ENCODE measurements at places on chromosomes 11 and 22.

DNA sequence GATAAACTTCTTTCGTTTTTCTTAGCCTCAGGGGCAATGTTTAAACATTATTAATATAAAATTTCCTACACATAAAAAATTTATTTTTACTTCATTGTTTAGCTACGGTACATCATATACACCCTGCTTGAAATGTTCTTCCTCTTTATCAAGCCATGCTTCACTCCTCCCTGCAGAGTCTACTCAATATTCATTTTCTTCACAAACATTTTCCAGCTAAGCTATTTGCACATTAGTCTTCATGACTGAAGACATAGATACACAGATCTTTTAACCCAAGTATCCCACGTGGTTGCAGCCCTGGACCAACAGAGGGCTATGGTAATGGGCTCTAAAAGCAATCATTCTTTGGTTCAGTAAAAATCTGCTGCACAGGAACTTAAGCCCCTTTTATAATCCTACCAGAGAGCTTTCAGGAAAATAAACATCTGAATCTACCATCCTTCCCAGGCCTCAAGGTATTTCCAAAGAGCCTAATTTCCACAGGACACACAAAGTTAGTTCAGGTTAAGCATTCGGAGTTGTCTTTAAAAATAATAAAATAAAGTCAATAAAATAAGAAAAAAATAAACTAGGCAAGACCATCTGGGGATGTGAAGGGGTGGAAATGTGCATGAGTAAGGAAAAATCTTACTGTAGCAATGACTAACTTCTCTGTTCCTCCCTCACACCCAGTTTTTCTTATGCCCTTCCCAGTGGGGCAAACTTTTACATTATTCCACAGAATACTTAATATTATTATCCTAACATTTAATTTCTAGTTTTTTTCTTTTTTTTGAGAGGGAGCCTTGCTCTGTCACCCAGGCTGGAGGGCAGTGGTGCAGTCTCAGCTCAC lies 21.6 kb upstream of the OR6X1 start:
- no peak for DNase-seq

DNA sequence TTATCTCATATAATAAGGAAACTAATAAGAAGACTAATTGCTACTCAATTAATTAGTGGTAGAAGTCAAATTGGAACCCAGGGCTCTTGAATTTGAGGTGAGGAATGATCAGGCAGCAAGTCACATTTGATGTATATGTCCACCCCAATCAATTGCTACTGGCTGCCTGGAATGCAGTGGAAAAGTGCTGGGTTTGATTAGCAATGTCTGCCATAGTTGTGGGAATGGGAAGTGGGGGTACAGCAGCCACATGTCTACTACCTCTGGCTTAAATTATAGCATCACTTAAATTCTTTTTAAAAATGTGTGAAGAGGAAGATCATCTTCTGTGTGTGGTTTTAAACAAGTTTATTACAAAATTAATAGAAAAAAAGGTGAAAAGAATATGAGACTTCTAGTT lies 50.8 kb upstream of the NAV2 start:
- DNase-seq = no peak

DNA sequence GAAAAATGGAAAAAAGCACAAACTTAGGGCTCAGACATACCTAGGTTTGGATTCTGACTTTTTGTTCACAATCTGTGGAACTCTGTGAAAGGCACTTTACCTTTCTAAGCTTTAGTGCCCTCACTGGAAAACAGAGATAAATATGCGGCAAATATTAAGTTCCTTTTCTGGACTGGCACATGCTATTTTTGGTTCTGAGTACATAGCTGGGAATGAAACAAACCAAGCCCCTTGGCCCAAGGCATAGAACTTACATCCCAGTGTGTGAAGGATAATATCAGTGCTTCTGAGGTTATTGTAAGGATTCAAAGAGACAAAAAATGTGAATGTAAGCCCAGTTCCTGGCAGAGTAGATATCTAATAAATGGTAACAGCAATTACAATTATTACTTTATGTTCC lies 227.5 kb downstream of the ADAMTS15 start:
- no peak for DNase-seq

DNA sequence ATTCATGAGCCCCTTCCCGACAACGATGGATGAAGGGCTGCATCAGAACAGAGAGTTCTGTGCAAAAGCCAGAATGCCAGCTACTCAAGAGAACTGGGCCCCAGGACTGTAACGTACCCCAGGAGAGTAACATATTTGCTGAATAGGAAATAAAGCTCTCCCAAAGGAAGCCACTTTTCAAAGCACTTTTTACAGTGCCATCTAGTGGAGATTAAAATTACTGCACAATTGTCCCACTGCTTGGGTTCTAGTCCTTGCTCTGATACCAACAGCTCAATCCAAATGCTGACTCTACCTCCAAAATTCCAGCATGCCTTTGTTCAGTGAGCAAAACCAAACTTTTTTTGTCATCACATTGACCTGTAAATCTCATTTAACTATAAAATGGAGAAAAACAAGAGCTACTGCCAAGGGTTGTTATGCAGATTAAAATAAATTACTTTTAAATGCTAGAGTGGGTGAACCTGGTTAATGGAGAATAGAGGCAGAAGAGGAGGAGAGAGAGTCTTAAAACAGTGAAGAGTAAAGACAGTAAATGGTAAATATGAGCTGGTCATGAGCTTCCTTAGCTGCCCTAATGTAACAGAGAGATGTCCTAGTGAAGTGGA lies 87.6 kb upstream of the FSHB start:
- no peak for DNase-seq

DNA sequence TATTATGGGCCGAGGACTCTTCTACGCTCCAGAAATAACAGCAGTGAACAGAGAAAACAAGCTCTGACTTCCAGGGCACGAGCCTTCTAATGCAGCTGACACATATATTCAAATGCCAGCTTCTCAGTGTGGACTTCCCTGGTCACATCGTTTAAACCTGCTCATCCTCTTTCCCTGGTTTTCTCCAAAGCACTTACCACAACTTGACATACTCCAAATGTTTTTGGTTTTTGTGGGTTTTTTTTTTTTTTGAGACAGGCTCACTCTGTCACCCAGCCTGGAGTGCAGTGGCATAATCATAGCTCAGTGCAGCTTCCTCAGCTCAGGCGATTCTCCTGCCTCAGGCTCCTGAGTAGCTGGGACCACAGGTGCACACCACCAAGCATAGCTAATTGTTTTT lies 105.5 kb downstream of the MICAL3 start:
- no peak for DNase-seq

DNA sequence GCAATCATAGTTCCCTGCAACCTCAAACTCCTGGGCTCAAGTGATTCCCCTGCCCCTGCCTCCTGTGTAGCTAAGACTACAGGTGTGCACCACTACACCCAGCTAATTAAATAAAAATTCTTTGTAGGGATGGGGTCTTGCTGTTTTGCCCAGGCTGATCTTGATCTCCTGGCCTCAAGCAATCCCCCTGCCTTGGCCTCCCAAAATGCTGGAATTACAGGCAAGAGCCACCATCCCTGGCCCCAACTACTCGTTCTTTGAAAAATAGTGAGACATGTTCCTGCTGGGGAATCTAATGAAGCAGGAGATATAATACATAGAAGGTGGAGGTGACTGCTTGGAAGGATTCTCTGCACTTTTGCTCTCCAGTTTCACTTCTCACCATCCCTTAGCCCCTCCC lies 40.1 kb upstream of the RFPL3 start:
- no peak for DNase-seq

DNA sequence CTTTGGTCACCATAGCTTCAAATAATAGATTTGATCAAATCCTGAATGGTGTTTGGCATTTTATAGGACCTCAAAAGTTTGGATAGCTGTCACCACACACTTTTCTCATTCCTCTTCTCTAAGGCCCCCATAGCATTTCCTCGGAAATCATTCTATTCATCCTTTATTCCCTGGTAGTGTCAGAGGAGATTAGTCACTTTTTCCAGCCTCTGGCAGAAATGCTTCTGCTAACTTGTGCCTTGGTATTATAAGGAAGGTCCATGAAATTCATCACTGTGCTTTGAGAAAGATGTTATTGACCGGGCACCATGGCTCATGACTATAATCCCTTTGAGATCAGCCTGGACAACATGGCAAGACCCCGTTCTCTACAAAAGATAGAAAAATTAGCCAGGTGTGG lies 19.7 kb upstream of the NUP160 start:
- DNase-seq = no peak

DNA sequence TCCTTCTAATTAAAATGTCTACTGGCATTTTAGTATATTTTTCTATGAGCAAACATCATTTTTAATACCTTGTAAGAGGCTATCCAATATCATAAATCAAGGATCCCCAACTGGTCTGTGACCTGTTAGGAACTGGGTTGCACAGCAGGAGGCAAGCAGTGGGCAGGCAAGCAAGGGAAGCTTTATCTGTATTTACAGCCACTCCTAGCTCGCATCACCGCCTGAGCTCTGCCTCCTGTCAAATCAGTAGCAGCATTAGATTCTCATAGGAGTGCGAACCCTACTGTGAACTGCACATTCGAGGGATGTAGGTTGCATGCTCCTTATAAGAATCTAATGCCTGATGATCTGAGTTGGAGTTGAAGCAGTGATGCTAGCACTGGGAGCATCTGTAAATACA lies 70.2 kb upstream of the CREB3L1 start:
- no peak for DNase-seq

DNA sequence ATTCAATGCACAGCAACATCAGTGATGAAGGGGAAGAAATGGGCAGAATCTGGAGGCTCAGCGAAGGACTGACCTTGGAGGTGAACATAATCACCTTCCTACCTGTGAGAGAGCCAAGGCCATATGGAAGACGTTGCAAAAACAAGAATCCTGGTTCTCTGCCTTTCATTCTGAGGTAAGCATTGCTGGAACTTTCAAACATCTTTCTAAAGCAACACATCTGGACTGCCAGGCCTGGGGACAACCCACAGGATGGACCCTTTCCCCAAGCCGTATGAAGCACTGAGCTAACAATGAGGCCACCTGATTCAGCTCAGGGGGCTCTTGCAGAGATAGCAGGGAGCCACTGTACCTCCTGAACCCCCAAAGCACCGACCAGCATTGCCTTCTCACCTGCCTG lies 70.5 kb downstream of the ETS1 start:
- DNase-seq = no peak

GRCh38 chr11:13333456-13333957 lies 55.9 kb downstream of the BMAL1 start:
- DNase-seq = no peak

- peak; percentile 7 for DNase-seq
Observed at GRCh38 chr22:25235547-25236290, 16.3 kb downstream of the CRYBB2 start.

DNA sequence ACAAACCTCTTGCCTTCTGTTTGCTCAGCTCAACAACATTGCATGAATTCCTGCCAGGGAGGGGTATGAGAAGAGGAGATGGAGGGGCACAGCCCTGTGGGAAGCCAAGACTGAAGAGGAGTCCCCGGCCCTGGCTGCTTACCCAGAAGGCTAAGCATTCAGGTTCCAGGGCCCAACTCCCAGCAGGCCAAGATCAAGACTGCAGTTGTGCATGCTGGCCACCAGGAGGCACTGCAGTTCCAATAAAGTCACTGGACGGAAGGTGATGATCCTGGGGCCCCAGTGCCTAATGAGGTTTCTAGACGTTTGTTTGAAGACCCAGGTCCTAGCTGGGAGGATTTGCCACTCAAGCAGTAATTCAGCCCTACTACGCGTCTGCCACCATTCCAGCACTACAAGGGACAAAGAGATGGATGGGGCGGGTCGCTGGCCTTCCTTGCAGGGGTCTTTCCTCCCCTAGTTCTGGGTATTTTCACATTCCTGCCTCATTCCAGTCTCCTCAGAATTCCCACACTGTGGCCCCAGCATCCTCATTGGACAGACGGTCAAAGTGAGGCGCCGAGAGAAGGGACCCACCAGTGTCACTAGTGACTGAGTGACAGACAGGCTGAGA lies 23.6 kb downstream of the ALX4 start:
- peak; percentile 13 for DNase-seq

GRCh38 chr22:47591709-47592108 lies 829.3 kb downstream of the TBC1D22A start:
- no peak for DNase-seq

DNA sequence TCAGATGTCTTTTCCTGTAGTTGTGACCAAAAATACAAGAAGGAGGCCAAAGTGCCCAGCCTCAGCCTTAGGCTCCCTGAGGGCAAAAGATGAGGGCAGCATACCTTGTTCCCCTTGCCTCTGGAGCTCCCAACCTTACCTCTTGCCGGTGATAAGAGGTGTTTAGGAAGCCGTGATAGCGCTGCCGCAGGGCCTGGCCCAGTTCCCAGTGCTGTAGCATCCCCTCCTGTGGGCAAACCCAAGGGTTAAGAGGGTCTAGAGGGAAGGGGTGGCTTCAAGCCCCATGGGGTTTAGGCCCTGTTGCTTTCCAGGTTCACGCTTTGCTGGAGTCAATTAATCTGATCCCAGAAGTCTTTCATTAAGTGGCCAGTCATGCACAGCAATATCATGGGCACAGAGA lies 1.1 kb downstream of the ACP2 start:
- no peak for DNase-seq

- DNase-seq = no peak
Observed at GRCh38 chr11:116948391-116948790, 111.0 kb upstream of the APOA1 start.

DNA sequence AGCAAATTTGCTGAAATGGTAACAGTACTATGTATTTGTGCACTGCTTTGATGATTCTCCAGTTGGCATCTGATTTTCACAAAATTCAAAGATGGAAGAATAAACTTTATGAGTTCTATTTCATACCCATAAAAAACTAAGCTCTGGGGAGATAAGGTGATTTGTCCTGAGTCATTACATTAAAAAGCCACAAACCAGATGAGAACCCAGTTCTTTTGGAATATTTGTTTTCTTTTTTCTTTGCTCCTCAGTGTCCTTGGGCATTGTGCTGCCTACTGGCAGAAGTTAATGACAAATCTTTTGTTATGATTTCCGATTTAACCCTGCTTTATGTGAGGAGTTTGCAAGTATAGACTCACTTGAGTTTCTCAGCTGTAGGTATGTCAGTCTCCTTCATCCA lies 45.4 kb upstream of the AMOTL1 start:
- no peak for DNase-seq

DNA sequence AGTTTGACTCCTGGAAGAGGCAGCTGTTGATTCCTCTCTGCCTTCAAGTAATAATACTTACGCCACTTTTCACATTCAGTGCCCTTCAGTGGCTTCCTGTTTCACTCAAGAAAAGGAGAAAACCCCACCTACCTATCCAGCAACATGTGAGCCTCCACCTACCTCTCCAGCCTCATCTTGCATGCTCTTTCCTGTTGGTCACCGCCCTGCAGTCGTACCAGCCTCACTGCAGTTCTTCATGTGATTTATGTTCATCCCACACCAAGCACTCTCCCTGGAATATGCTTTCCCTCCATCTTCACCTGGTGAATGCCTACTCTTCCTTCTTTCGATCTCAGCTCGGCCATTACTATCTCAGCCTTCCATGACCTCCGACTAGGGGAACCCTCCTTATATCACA lies 21.8 kb upstream of the YWHAH start:
- no peak for DNase-seq

DNA sequence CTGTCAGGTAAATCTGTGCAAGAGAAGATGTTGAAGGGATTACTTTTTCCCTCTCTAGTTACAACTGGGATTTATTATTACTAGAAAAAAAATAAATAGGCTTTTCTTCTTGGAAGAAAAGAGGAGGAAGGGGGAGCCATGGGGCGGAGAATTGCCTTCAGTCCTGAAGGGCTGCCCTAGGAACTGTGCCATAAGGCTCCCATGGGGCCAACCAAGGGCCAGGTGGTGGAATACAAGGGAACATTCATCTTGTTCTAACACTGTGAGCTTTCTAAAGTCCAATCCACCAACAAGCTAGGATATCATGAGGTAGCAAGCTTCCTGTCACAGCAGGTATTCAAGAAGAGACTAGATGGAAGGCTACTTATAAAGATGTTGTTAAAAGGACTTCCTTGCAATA lies 24.8 kb upstream of the NRIP3 start:
- no peak for DNase-seq
